ENCODE measurements at places on chromosomes 1 and 21.

GRCh38 chr21:34844013-34844923 is 175.5 kb downstream of the CLIC6 start:
- no peak for DNase-seq

GRCh38 chr1:60742339-60742738 is 340.0 kb upstream of the NFIA start:
- DNase-seq: no peak

DNA sequence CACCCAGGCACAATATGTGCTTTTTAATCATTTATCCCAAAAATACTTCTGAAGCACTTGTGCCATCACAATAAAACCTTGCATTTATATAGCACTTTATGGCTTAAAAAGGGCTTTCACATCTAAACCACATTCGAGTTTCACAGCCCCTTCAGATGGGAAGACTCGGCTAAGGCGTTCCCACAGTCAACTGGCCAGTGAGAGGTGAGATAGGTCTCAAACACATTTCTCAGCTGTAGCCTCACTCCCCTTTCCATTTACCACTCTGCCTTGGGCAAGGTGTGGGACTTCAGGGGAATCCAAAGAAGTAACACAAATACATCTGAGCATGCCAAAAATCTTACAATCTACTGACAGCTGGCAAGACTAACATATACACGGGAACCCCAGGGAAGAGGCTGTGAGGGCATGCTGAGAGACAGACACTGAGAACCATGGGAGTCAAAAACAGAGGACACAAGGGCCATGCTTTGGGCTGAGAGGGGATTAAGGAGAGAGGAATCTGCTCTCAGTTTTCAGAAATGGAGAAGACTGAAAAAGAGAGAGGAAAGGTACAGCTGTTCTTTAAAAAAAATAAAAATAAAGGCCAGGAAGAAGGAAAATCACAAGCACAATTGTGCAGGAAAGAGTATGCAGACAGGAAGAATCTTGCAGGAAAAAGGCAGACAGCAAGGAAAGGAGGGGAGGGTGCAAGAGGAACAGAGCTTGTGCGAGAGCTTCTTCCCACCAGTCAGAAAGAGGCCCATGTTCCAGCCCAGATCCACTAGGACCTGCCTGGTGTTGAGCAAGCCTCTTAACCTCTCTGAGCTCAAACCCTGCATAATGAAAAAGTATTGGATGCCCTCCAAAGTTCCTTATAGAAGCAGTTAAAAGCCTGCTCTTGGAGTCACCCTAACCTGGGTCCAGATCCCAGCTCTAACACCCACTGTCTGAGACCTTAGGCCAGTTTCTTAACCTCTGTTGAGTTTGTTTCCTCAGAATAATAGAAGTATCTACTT is 73.5 kb downstream of the JAK1 start:
- no peak for DNase-seq

DNA sequence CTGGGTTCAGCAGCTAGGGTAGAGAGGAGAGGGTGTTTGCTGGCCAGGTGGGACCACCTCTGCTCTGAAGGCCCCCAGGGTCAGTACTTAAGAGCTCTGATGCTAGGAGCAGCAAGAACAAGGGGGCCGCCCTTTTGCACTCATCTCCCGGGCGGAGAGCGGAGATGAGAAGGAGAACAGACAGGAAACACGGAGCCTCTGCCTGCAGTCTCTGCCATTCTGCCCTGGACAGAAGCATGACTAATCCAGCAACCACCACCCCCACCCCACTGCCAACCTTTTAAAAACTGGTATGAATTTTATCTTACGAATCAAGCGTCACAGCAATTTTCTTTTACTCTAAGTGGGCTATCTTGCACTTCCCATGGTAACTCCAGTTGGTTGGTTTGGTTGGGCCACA is 34.5 kb downstream of the PARP1 start:
- no peak for DNase-seq

- DNase-seq: no peak
These were observed 28.0 kb upstream of the XPR1 start for GRCh38 chr1:180603850-180604226.

GRCh38 chr1:28028873-28029654 is 59.3 kb downstream of the EYA3 start:
- DNase-seq: no peak

DNA sequence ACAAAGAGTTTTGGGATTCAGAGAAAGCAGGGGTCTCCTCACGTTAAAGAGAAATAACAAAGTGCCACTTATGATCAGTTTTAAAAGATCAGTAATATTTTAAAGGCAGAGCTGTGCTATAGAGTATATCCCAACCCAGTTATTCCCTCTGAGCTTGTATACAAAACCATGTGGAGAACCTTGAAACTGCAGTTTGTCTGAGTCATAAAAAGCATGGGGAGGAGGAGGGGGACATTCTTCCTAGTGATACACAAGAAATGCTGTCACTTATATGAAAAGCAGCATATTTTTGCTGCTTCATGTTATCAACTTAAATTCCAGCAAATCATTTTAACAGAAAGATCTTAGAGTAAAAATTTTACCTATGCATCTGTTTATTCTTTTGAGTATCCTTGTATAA is 244.5 kb downstream of the GPR52 start:
- no peak for DNase-seq

GRCh38 chr1:36942148-36942547 is 92.2 kb downstream of the GRIK3 start:
- DNase-seq: no peak

- no peak for DNase-seq
These were observed 29.8 kb downstream of the PGM1 start for GRCh38 chr1:63622849-63623566.

DNA sequence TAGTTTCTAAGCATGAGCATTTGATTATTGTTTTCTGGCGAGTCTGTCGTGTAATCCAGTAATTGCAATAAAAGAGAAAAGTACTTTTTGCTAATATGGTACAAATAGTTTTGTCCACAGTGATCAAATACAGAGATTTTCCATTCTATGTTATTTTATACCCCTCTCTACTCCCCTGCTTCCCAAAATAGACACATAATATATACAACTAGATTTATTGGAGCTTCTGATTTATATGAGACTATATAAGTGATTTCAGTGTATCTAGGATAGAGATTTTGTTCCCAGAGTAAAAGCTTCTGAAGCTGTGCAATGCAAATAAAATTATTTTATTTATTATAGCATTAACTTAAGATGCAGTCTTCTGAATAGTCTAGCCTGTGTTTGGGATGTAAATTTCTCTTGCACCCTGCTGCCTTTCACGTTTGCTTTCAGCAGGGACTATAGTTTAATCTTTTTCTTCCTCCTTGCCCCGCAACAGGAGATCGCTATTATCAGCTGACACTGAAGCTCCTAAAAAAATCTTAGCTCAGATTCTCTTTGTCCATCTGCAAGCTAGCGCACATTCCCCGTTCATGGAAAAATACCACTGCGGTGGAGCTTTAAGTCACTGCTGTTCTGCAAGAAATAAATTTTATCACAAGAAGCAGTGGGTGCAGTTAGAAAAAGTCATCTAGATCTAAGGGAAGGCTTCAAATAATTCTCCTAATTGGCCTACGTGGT is 273.3 kb downstream of the DISC1 start:
- DNase-seq: no peak

- no peak for DNase-seq
These were observed 6.1 kb upstream of the RCSD1 start for GRCh38 chr1:167623951-167624350.
